ENCODE measurements at places on chromosomes 7 and 10.

DNA sequence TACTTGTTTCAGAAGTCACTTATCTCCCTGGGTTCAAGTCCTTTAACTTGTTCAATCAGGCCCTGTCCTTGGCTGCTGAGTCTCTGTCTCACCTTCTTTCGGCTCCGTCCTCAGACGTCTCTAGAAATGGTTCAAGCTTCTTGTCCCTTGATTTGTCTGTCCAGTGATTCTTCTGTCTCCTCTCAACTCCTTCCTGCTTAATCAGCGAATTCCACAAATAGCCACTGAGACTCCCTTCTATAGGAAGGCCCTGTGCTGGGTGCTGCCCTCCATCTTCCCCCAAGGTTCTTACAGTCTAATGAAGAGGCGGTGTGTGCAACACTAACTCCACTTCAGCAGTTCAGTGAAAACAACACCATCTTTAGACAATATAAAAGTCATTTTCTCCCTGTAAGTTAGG, 12.7 kb downstream of the FAM241B start:
- DNase-seq = no peak

DNA sequence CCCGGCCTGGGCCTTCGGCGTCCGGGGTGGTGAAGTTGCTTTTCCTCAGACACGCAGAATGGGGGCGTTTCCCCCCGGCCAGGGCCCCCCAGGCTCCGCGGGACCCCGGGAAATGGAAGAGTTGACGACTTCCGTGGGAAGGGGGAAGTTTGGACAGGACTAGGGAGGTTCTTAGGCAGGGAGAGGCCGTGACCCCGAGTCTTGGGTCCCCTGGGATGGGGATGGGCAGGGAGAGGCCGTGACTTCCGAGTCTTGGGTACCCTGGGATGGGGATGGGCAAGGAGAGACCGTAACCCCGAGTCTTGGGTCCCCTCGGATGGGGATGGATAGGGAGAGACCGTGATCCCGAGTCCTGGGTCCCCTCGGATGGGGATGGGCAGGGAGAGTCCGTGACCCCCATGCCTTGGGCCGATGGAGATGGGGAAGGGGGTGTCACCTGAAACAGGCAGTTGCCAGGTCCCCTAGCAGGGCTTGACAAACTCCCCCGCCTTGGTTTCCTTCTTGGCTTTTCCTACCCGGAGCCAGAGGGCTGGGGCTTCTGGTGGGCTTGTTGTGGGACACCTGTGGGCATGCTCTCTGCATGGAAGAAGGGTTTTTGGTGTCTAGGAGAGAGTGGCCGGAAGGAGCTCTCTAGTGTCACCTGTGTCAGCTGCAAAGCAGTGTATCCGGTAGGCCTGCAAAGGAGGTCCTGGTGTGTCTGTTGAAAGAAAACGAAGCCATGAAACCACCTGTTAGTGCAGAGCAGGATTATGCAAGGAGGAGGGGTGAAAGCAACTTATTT, 1.1 kb downstream of the TRRAP start:
- no peak for DNase-seq

DNA sequence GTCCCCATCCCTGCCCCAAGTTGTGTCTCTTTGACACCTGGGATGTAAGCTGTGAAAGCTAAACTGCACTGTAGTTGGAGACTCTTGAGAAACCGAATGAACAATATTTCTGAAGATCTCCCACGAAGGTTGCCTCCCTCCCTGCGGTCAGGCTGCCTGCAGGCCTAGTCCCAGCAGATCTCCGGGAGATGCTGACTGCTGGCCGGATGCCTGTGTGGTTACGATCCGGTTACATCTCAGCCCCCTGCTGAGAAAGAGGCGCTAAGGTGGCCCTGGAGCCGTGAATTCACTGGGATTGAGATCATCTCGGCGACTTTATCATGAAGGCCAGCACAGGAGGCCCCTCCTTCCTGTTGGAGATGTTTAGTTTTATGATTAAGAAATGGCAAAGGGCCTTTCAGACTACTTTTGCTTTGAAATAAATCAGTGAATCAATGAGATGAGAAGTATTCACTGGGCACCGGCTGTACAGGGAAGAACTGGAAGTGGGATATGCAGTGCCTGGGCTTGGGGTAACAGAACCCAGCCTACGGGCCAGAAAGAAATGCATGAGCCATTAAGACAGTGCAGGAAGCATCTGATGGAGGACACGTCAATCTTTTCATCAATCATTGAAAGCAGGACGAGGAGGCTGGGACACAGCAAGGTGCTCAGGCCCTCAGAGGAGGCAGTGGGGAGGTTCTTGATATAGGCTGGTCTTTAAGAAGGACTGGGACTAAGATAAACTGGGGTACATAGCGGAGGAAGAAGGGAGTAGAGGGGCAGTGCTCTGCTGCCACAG, 177.6 kb downstream of the PRKAG2 start:
- DNase-seq = no peak

DNA sequence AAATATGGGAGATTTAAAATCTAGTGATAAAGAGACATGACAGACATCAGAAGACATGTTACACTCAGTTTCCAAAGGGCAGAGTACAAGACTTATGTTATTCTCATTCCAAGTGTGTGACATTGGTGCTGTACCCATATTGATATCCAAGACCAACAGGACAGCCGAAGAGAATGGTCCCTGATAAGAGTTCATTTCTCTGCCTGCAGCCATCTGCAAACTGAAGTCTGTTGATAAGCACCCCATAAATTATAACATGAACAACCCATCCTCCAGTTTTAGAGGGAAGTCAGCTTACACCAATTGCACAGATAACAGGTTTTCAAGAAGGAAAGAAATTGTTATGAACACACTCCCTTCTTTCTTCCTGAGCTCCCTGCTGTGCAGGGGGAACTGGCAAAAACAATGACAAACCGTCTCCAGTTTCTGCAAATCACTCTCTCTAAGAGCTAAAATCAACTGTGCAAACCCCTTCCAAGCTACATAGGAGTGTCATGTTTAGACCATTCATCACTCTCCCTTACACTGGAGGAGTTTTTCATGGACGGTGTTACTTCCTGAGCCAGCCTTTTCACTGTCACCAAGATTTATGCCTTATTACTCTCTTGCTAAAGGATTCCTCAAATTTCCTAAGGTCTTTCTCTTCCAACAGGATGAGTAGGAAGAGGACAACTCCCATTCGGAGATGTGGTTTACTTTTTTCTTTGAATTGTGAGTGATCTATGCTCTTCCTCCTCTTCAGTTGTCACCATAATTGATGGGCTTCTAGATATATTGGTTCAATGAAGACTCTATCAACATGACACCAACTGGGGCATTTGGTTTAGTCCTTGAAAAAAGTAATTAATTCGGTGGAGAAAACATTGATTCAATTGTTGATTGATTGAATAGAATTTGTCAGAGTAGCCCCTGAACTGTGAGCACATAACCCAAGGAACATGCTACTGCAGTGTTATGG, 80.3 kb upstream of the FAM171A1 start:
- no peak for DNase-seq

DNA sequence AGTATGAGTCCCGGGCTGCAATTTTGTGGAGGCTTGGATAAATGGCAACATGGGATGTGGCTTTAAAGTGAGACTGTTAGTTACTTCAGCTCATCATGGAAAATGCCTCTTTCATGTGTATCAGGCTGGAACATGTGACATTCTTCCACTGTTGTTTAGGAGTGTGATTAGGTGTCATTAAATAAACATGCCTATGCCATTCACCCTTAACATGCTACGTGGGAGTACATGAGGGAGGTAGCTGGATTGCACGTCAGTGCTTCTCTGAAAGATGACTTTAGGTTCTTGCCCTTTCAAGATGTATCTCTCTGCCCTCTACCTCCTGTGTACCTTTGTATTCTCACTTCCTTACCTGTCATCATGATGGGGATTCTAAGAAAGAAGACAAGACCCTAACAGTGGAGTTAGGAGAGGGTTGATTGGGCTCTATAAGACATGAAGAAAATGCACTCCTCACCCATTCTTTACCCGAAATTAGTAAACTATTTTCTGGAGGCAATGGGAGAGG, 8.9 kb downstream of the AKR1E2 start:
- DNase-seq = no peak

GRCh38 chr7:79504607-79505389, 51.3 kb upstream of the MAGI2 start:
- DNase-seq = no peak

GRCh38 chr7:111240371-111240770, 149.4 kb downstream of the LRRN3 start:
- no peak for DNase-seq

Measured in caudate nucleus (tissue), 63 donors.